Heart right ventricle (tissue), 16 donors: ENCODE measurements at places on chromosomes 5 and 9.

- no peak for DNase-seq
Observed at GRCh38 chr9:123164285-123164684, 104.1 kb downstream of the STRBP start.

DNA sequence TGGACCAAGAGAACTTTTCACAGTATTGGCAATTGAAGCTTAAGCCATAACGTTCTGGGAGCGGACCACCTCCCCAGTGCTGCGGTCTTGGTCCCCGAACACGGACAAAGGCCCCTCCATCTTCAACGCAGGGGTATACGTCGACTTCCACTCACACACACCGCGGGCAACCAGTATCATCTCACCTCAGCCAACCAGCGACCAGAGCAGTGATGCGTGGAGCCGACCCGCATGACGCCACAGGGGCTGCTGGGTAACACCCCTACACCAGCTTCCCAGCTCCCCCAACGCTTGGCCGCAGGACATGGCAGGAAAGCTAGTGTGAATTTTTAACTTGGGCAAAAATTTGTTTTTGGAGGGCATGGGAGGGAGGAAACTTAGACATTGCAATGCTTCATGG is 77.3 kb upstream of the PLCXD3 start:
- no peak for DNase-seq

GRCh38 chr5:72691751-72692150 is 124.7 kb upstream of the TNPO1 start:
- DNase-seq = no peak

DNA sequence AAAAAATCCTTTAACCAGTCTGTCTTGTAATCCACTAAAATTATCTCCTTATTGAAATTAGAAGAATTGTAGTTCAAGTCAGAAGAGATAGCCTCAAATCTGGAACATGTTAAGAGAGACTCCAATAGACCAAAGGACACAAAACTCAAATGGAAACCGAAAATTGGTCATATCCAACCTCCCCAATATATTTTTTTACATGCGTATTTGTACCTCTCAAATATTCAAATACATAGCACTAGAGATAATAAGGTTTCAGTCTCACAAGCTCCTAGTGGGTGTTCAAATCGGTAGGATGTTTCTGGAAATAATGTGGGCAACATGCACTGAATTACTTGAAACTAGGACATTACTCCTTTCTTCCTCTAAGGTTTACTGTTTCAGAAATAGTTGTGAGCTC is 33.5 kb downstream of the EPB41L4A start:
- DNase-seq = no peak

DNA sequence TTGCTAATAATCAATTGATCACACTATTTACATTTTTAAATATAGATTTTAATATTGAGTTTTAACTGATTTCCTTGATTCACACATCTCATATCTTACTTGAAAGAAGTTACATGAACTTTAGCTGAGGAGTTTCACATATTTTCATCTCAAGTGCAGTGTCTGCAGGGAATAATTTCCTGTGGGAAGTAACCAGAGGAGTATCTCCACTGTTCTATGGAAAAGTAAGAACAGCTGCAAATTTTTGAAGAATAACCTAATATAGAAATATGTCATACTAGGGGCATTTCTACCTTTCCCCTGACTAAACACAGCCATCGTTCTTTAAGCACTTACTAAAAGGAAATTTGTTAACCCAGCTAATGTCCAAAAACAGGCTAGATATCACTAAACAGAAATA is 546.4 kb downstream of the EFNA5 start:
- DNase-seq = no peak

- no peak for DNase-seq
Observed at GRCh38 chr5:91164424-91164823, 218.7 kb downstream of the ARRDC3 start.

GRCh38 chr5:10466446-10467073 is 24.9 kb downstream of the ROPN1L start:
- no peak for DNase-seq

- no peak for DNase-seq
Observed at GRCh38 chr9:6562201-6562600, 83.3 kb downstream of the GLDC start.

GRCh38 chr5:73299665-73300336 is 126.8 kb downstream of the TMEM174 start:
- DNase-seq = no peak

- no peak for DNase-seq
Observed at GRCh38 chr5:104967806-104968410, 1405.3 kb upstream of the NUDT12 start.

DNA sequence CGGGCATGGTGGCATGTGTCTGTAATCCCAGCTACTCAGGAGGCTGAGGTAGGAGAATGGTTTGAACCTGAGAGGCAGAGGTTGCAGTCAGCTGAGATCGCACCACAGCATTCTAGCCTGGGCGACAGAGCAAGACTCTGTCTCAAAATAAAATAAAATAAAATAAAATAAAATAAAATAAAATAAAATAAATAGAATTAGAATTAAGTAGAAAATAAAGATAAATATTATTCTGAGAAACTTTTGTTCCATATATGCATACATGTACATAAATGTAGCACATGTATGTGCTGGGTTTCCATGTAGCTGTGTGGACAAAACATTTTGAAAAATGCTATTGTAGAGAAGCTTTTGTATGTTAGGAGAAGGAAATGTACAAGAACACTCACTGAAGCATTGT is 129.4 kb upstream of the VLDLR start:
- no peak for DNase-seq

DNA sequence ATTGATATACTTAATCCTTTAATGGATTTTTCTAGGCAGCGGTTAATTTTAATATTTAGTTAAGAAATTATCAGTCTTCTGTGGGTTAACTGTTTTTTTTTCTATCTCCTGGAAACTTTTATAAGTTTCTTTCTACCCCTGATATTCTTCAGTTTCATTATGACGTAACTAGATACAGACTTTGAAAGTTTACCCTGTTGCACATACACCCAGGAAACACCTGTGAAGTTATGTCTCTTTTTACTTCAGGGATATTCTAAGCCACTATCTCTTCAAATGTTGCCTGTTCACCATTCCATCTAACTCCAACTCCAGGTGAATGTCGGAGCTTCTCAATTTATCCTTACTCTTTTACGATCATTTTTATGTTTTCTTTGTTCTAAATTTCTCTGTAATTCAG is 329.0 kb downstream of the ICE1 start:
- DNase-seq = no peak

GRCh38 chr5:104793755-104794080 is 1231.1 kb upstream of the NUDT12 start:
- no peak for DNase-seq

DNA sequence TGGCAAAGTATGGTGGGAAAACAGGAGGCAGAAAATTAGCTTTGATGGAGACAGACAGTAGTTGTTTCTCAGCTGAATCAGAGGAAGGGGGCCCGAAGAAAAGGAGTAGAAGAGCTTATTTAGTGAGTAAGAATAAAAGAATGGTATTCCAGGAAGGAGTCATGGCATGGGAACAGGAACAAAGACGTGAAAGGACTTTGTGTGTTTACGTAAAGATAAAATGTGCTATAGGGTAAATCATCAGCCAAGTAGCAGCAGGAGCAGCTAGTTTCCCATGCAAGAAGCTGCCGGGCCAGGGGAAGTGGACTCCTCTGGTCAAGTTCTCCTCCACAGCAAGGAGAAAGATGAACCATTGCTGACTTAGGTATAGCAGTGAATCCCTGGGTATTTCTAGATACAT is 454.5 kb downstream of the HINT1 start:
- no peak for DNase-seq

- no peak for DNase-seq
Observed at GRCh38 chr5:31711363-31711762, 72.4 kb downstream of the PDZD2 start.

GRCh38 chr9:2489838-2490314 is 131.7 kb upstream of the VLDLR start:
- no peak for DNase-seq

- no peak for DNase-seq
Observed at GRCh38 chr5:169225830-169226356, 75.0 kb downstream of the SLIT3 start.

- DNase-seq = no peak
Observed at GRCh38 chr5:167050568-167051401, 1240.7 kb upstream of the WWC1 start.

- no peak for DNase-seq
Observed at GRCh38 chr9:122172131-122172530, 12.4 kb downstream of the MORN5 start.

GRCh38 chr9:87322840-87323635 is 174.6 kb upstream of the DAPK1 start:
- DNase-seq = no peak

GRCh38 chr9:98295824-98296223 is 40.4 kb upstream of the TBC1D2 start:
- no peak for DNase-seq

GRCh38 chr9:80233906-80234305 is 662.1 kb downstream of the TLE4 start:
- no peak for DNase-seq

DNA sequence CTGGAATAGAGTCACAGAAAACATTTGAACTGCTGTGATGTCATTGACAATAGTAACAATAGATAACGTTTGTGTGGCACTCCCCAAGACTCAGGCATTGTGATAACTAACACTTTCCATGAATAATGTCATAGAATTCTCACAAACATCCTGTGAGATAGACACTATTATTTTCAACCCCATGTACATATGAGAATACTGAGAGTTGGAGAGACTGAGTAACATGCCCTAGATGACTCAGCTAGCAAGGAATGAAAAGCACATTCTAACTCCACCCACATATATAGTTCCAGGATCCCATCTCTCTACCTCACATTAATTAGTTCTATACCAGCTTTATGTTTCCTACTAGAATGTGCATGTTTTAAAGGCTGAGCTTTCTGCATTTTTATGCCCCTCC is 71.4 kb downstream of the ASTN2 start:
- no peak for DNase-seq

DNA sequence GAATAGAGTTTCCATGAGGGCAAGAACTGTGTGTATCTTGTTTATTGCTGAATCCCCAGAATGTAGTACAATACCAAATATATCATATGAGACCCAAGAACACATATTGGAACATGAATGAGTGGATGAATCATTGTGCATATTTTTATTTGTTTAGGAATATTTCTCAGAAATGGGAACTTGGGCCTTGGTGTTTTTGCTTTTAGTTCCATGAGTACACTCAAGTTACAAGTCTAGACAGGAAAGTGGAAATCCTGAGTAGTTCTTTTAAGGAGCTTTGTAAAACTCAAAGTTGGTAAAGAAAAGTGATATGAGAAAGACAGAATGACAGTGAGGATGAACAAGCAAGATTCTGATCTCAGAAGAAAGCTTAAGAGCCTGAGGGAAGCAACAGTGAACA is 647.0 kb downstream of the EFNA5 start:
- no peak for DNase-seq

- DNase-seq = no peak
Observed at GRCh38 chr5:8340261-8340660, 471.3 kb downstream of the MTRR start.

DNA sequence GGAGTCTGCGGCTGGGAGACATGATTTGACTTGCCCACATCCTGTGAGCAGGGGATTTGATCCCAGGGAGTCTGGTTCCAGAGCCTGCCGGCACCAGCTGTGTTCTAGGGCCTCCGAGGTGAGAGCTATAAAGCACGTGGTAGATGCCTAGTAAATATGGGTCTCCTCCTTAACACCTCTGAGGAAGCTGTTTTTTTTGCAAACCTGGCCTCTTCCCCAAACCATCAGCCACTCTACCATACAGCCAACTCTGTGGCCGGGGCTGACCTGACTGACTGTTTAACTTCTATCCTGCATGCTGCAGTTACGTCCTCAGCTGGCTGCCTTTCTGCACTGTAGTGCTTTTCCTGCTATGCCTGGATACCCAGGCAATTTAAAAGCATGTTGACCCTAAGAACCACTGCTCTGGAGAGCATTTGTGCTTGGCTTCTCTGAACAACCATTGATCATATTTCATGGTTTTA is 220.5 kb downstream of the SLIT3 start:
- no peak for DNase-seq

- no peak for DNase-seq
Observed at GRCh38 chr5:158951436-158952247, 148.1 kb downstream of the EBF1 start.

DNA sequence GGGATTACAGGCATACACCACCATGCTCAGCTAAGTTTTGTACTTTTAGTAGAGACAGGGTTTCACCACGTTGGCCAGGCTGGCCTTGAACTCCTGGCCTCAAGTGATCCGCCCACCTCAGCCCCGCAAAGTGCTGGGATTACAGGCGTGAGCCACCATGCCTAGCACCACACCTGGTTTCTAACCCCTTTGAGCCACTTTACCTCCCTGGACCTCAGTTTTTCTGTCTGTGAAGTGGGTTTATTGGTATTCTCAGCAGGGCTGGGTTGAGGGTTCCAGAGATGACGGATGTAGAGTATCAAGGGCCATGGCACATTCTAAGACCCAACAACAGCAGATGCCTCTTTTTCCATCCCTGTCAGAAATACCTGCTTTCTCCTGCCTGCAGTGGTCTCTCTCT is 38.6 kb downstream of the AMBP start:
- DNase-seq = no peak

DNA sequence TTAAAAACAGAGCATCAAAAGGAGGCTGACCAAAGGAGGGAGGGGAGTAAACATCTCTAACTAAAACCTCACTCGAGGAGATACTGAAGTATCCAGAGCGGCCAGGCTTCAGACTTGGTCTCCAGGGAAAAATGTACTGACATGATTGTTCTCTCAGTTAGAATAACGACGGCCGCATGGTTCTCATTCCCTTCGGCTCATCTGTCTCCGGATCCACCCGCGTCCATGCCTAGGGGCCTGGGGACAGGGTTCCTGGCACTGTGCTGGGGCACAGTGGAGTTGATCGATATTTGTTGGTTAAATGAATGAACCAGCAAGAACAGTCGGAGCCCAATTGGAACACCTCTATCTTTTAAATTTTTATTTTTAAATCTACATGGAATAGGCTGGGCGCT is 167.1 kb upstream of the PHYKPL start:
- DNase-seq = no peak

- no peak for DNase-seq
Observed at GRCh38 chr5:80215523-80215922, 40.3 kb downstream of the SERINC5 start.

- DNase-seq = no peak
Observed at GRCh38 chr5:126044931-126045565, 378.2 kb upstream of the GRAMD2B start.

DNA sequence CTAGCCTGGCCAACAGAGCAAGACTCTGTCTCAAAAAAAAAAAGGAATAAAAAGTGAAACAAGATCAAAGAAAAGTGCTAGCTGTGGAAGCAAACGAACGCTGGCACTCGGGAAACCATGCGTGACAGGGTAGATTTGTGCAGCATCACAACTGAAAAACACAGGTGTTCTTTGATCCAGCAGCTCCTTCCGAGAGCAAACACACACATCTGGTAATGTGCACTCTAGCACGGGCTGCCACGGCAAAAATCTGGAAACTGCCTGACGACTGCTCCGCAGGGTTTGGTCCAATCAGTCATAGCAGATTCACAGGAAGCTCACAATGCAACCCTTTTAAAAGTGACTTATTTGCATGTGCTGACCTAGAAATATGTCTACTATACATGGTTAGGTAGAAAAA is 80.0 kb downstream of the SYK start:
- no peak for DNase-seq
